ENCODE measurements at places on chromosomes 6 and 20.

DNA sequence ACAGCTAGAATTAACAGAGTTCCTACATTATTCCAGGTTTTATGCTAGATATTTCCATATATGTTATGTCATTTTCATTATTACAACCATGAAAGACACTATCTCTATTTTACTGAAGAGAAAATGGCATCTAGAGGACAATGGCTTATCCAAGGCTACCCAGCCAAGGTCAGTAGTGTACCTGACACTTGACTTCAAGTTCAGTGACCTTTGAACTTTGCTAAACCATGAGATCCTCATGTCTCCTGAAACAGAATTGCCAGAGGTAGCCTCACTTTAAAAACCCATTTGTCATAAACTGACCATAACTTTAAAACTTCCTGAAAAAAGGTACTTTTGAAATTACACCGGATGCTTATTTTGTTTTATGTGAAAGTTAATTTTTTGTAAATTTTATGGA lies 14.4 kb downstream of the NAPB start:
- no peak for DNase-seq
- no peak overlapping the region for H3K27ac ChIP-seq
- H3K36me3 ChIP-seq: peaks cover 3% of the 10 kb centered on the region
- peaks cover 12% of the 10 kb centered on the region for H3K4me1 ChIP-seq
- H3K4me3 ChIP-seq: no peak overlapping the region
- no peaks in the 10 kb centered on the region for H3K27me3 ChIP-seq

- H3K4me3 ChIP-seq: no peak overlapping the region
- no peaks in the 10 kb centered on the region for H3K27me3 ChIP-seq
- no peak overlapping the region for H3K27ac ChIP-seq
- no peak for DNase-seq
- peaks cover 79% of the 10 kb centered on the region for H3K4me1 ChIP-seq
- no peaks in the 10 kb centered on the region for H3K36me3 ChIP-seq
Measured at GRCh38 chr6:15308435-15309213, 62.8 kb downstream of the JARID2 start.

GRCh38 chr20:63392465-63393365 lies 31.6 kb upstream of the CHRNA4 start:
- no peak for DNase-seq
- no peaks in the 10 kb centered on the region for H3K4me1 ChIP-seq
- H3K27me3 ChIP-seq: no peaks in the 10 kb centered on the region
- H3K4me3 ChIP-seq: no peak overlapping the region
- H3K27ac ChIP-seq: no peak overlapping the region

DNA sequence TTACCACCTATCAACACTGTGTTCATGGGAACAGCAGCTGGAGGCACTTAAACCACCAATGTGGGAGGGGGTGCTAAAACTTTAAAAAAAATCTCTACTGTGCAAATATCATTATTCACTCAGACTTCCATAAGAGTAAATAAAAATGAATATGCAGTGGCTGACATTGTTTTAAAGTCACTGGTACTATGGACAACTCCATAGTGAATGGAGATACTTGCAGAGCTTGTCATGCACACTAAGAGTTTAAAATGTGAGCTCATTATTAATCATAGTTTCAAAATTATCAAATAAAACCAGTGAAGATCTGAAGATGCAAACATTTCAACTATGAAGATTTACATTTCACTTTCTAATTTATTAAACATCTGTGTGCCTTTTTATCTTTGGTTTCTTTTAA lies 54.4 kb downstream of the RFX6 start:
- H3K27ac ChIP-seq: no peak overlapping the region
- no peak overlapping the region for H3K4me3 ChIP-seq
- no peaks in the 10 kb centered on the region for H3K27me3 ChIP-seq
- no peak for DNase-seq
- H3K4me1 ChIP-seq: no peaks in the 10 kb centered on the region

DNA sequence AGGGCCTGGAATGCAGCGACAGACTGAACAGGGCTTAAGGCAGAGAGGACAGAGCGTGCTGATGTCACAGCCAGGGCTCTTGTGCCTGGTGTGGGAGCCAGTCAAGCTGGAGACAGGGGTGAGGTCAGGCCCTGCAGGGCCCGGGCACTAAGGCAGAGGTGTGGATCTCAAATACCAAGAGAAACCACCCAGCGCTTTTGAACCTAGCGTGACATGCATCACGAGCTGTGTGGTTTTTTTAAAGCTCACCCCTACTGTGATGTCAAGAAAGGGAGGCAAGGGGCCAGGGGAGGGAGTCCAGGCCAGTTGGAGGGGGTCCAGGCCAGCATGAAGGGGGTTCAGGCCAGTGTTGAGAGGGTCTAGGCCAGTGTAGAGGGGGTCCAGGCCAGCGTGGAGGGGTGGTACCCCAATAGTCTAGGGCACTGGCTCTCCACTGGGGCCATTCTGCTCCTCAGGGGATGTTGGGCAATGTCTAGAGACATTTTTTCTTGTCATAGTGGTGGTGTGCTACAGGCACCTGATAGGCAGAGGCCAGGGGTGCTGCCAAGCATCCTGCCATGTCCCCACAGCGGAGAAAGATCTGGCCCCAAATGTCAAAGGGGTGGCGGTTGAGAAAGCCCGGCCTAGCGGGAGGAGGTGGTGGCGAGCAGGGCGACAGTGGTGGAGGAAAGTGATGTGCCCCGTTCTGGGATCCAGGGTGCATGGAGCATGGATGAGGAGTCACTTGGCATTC lies 42.6 kb downstream of the RBM38 start:
- H3K4me1 ChIP-seq: peaks cover 78% of the 10 kb centered on the region
- peak overlapping the region; percentile 87 for H3K27ac ChIP-seq
- H3K36me3 ChIP-seq: no peaks in the 10 kb centered on the region
- no peak overlapping the region for H3K4me3 ChIP-seq
- peak; percentile 61 for DNase-seq

DNA sequence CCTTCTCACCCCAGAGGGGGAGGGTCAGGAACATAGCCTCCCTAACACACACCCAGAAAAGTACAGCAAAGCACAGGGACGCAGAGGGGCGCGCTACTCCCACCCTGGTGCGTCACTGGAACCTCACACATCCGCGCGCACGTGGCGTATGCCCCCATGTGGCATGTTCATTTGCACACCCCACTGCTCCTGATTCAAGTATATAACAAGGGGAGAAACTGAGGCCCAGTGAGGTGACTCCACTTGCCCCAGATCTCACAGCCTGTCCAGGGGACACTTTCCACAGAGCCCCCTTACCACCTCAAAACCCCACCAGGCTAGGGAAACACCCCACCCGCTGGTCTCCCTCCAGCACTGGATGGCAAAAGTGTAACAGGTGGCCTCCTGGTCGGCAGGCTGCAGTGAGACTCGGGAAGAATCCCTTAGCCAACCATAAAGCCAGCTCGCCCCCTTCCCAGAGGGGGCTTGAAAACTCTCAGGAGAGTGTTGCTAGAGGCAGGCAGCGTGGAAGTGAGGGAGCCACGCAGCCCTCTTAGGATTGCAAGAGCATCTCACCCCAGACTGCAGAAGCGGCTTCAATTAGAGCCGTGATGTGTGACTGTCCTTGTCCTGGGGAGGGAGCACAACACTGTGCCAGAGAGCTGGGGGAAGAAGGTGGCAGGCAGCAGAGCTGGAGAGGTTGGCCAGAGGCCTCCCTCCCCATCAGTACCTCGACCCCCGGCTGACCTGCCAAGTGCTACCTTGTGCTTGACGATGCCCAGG lies at the start of gene GRM4:
GRM4 (minus strand) TSS at position 67 of the 762 bp plus-strand sequence. CDS start 12,591 bp downstream, outside the sequence.
- H3K4me1 ChIP-seq: peaks cover 40% of the 10 kb centered on the region
- no peak for DNase-seq

DNA sequence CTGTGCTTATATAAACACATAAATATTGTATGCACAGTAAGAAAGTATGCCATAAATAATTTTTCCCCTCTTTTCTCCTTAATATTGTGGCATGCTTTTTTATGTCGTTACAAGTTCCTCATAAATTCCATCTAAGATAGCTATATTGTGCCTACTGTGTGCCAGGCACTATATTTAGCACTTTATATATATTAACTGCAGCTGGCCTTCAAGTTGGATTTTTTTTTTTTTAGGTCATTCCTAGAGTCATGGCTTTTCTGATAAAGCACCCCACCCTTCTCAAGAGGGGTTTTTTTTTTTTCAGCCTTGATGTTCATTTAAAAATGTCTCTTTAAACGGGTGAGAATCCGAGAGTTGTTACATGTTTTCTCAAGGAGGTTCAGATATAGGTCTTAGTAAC lies 42.8 kb upstream of the RNF8 start:
- no peak overlapping the region for H3K4me3 ChIP-seq
- DNase-seq: no peak
- H3K4me1 ChIP-seq: no peaks in the 10 kb centered on the region
- H3K36me3 ChIP-seq: no peaks in the 10 kb centered on the region
- H3K27ac ChIP-seq: no peak overlapping the region
- H3K27me3 ChIP-seq: no peaks in the 10 kb centered on the region

DNA sequence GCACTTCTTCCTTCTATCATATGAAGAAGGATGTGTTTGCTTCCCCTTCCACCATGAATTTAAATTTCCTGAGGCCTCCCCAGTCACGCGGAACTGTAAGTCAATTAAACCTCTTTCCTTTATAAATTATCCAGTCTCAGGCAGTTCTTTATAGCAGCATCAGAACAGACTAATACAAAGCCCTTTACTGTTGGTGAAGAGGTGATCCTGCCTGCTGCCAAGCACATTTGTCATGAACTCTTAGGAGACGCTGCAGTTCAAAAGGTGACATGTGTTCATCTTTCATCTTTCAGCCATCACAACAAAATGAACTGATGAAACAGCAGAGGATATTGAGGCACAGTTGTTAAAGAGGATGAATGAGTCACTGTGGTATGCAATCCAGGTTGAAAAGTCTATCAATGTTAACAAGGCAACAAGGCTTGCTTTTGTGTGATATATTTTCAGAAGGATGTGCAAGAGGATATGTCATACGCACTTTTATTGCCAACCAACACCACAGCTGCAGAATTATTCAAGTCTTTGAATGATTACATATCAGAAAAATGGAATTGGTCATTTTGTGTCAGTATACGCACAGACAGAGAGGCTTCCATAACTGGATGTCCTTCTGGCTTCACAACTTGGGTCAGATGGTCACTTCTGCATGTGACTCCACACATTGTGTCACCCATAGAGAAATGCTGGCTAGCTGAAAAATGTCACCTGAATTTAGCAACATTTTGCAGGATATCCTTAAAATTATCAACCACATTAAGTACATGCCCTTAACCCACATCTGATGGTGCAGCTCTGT lies 52.4 kb upstream of the PLN start:
- DNase-seq: no peak
- H3K4me3 ChIP-seq: no peak overlapping the region
- no peaks in the 10 kb centered on the region for H3K27me3 ChIP-seq
- no peaks in the 10 kb centered on the region for H3K4me1 ChIP-seq
- H3K27ac ChIP-seq: no peak overlapping the region

GRCh38 chr6:109096208-109096607 lies 901 bp downstream of the CEP57L1 start:
- H3K4me3 ChIP-seq: no peak overlapping the region
- H3K27ac ChIP-seq: no peak overlapping the region
- no peaks in the 10 kb centered on the region for H3K36me3 ChIP-seq
- no peaks in the 10 kb centered on the region for H3K27me3 ChIP-seq
- DNase-seq: no peak

GRCh38 chr20:23302801-23303200 lies 47.8 kb upstream of the NXT1 start:
- no peak overlapping the region for H3K27ac ChIP-seq
- no peaks in the 10 kb centered on the region for H3K27me3 ChIP-seq
- no peaks in the 10 kb centered on the region for H3K36me3 ChIP-seq
- no peak for DNase-seq

DNA sequence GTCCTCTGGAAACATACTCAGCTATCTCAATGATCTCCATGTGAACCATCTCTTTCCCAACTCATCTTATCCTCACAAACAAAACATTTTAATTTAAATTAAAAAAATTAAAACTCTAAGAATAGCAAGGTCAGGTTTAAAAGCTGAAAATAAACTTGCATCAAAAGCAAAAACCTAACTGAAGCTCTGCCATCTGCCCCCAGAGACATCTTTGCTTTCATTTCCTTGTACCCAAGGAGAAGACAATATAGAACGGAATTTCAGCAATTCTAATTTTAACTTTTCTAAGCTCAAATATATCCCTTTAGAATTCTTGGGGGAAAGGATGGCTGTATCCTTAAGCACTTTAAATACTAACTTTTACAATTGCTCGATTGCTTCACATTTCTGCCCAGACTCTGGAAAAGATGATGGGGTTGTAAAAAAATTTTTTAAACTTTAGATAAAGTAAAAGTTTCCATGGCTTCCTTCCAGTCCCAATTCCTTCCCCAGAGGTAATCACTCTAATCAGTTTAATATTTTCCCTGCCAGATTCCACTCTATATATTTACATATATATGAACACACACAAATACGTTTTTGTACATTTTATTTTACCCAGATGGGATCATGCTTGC lies 69.2 kb upstream of the SMIM29 start:
- H3K27ac ChIP-seq: peak overlapping the region; percentile 89
- H3K4me1 ChIP-seq: peaks cover 50% of the 10 kb centered on the region
- H3K4me3 ChIP-seq: no peak overlapping the region
- no peaks in the 10 kb centered on the region for H3K27me3 ChIP-seq
- no peak for DNase-seq
- peaks cover 2% of the 10 kb centered on the region for H3K36me3 ChIP-seq

GRCh38 chr20:59207235-59207634 lies 43.6 kb downstream of the ZNF831 start:
- H3K4me3 ChIP-seq: no peak overlapping the region
- H3K4me1 ChIP-seq: peaks cover 6% of the 10 kb centered on the region
- no peaks in the 10 kb centered on the region for H3K36me3 ChIP-seq

DNA sequence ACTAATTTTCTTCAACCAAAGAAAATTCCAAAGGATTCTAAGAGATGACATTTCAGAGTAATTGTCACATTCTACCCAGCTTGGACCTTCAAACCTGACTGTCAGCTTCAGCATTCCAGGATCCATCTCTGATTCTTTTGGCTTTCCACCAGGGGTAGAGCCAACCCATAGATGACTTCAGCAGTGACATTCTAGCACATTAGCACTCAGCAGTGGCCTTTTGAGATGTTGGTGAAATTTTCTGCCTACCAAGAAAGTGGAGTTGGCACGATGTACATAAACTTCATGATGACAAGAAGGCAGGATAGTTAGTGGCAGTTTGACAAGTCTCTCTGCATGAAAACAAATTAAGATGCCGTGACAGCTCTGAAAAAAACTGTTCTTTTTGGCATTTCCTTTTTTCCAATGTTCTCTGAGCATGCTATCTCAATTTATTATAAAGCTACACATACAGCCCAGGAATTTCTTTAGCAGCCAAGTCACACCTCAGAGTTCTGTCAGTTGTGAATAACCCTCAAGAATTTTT lies 466.5 kb upstream of the RNF217 start:
- H3K4me1 ChIP-seq: no peaks in the 10 kb centered on the region
- no peak overlapping the region for H3K4me3 ChIP-seq
- no peaks in the 10 kb centered on the region for H3K36me3 ChIP-seq
- no peak for DNase-seq
- H3K27ac ChIP-seq: no peak overlapping the region

GRCh38 chr6:131331873-131332781 lies 196.9 kb downstream of the AKAP7 start:
- no peaks in the 10 kb centered on the region for H3K4me1 ChIP-seq
- no peak overlapping the region for H3K4me3 ChIP-seq
- no peak for DNase-seq
- no peaks in the 10 kb centered on the region for H3K27me3 ChIP-seq

DNA sequence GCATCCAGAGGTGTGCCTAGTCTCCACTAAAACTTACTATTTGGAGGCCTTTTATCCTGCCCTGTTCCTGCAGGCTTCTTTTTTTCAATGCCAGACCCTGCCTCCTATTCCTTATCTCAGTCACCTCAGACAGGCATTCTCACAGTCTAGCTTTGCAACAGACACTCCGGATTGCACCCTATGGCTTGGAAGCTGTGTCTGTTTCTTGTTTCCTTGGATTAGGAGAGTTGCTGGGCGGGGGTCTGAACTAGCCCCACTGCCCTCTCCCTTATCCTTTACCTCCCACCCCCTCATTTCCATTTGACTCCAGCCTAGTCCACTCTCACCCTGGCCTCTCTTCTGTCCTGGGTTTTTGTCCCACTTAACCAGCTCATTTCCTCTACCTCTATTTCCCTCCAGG lies 228.1 kb upstream of the CITED2 start:
- no peak overlapping the region for H3K27ac ChIP-seq
